ENCODE measurements at places on chromosomes 2 and 18. TPM values are rescaled to one million over a fixed set of nuclear protein-coding genes. Genes with fewer than 3 reads are reported as not detected.

The SH2D6 gene
- 1.3 TPM for total RNA-seq

DNA sequence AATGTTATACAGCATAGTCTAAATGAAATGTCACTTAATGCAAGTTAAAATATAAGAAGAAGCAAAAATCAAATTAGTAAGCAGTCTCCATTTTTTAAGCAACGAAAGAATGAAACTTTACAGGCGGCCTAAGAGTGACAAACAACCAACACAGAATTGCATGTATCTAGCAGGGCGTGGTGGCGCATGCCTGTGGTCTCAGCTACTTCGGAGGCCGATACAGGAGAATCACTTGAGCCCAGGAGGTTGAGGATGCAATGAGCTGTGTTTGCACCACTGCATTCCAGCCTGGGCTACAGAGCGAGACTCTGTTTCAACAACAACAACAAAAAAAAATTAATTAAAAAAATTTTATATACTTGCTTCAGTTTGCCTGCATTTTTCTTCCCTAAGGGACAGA is 16.6 kb downstream of the RBMS1 start:
- peaks cover 8% of the 10 kb centered on the region for H3K36me3 ChIP-seq
- H3K27ac ChIP-seq, result no peak overlapping the region
- no peak overlapping the region for H3K4me3 ChIP-seq
- peaks cover 47% of the 10 kb centered on the region for H3K4me1 ChIP-seq

GRCh38 chr18:27581296-27581904 is 396.3 kb upstream of the CHST9 start:
- no peak overlapping the region for H3K27ac ChIP-seq
- no peaks in the 10 kb centered on the region for H3K36me3 ChIP-seq
- H3K4me1 ChIP-seq, result no peaks in the 10 kb centered on the region
- no peaks in the 10 kb centered on the region for H3K27me3 ChIP-seq
- DNase-seq, result no peak

The PRSS56 gene
- total RNA-seq, result not detected

DNA sequence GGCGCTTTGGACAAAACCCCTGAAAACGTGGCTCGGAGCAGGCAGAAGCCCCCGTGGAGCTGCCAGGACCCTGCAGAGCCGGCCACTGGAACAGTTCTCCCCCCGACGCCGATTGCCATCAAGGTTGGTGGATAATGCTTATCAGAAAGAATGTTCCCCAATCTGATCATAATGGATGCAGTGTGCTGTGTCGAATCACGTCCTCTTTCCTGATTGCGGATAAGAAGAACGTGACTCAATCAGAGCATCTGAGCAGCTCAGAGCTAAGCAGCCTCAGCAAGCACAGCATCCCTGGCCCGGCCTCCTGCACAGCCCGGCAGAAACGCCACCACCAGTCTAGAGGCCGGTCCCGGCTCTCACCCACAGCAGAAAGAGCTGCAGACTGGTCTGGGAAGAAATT is 488.0 kb downstream of the EIPR1 start:
- H3K27me3 ChIP-seq, result no peaks in the 10 kb centered on the region
- no peak overlapping the region for H3K27ac ChIP-seq
- H3K4me1 ChIP-seq, result no peaks in the 10 kb centered on the region
- no peak overlapping the region for H3K4me3 ChIP-seq

- H3K4me3 ChIP-seq, result no peak overlapping the region
- H3K4me1 ChIP-seq, result no peaks in the 10 kb centered on the region
- no peaks in the 10 kb centered on the region for H3K36me3 ChIP-seq
- DNase-seq, result no peak
Measured at GRCh38 chr18:36465970-36466369, 168.5 kb downstream of the FHOD3 start.

DNA sequence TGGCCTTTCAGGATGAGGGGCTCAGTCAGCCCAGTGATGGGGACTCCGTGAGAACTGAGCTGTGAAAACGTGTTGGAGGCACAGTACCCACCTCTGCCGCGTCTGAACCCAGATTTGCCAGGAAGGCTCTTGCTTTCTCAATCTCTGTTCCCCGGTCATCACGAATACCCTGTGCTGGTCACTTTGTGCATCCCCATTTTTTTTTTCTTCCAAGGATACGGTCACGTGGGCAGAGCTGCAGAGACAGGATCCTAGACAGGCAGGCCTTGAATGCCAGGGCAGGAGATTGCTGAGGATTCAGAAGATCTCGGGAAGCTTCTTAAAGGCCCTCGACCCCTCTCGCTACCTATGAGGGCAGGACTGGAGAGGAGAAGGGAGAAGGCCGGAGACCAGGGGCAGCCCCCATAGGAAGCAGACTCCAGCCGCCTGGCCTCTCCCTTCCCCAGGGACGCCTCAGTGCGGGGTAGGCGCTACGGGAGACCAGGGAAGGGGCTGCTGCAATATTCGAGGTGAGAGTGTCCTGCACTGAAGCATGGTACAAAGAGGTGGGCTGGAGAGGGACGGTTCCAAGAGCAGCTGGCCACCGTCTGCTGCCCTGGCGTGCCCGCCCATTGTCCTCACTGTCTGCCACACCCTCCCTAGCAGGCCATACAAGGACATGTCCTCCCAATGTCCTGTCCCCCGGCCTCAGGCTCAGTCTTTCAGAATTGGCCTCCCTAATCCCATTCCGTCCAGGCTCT is 29.0 kb upstream of the TAF1B start:
- H3K27ac ChIP-seq, result no peak overlapping the region
- H3K27me3 ChIP-seq, result peaks cover 19% of the 10 kb centered on the region
- H3K4me3 ChIP-seq, result no peak overlapping the region
- no peaks in the 10 kb centered on the region for H3K36me3 ChIP-seq
- DNase-seq, result no peak
- H3K4me1 ChIP-seq, result peaks cover 12% of the 10 kb centered on the region

The LINC00305 gene
- not detected for total RNA-seq
